ENCODE measurements at places on chromosomes 2 and 18. TPM values are rescaled to one million over a fixed set of nuclear protein-coding genes. Genes with fewer than 3 reads are reported as not detected.

- H3K4me1 ChIP-seq = peaks cover 15% of the 10 kb centered on the region
- peaks cover 4% of the 10 kb centered on the region for H3K36me3 ChIP-seq
- no peak for DNase-seq
- H3K27me3 ChIP-seq = no peaks in the 10 kb centered on the region
Measured at GRCh38 chr2:96587843-96588242, 50.3 kb downstream of the KANSL3 start.

- H3K27me3 ChIP-seq = no peaks in the 10 kb centered on the region
- H3K4me3 ChIP-seq = no peak overlapping the region
- H3K36me3 ChIP-seq = no peaks in the 10 kb centered on the region
- no peak overlapping the region for H3K27ac ChIP-seq
- DNase-seq = no peak
Measured at GRCh38 chr2:215594766-215595165, 158.9 kb upstream of the FN1 start.

- H3K27ac ChIP-seq = no peak overlapping the region
- no peak for DNase-seq
- no peaks in the 10 kb centered on the region for H3K36me3 ChIP-seq
- H3K27me3 ChIP-seq = no peaks in the 10 kb centered on the region
Measured at GRCh38 chr18:23635283-23636070, 27.2 kb downstream of the ANKRD29 start.

GRCh38 chr18:5604778-5605177 lies 61.0 kb upstream of the EPB41L3 start:
- H3K27me3 ChIP-seq = no peaks in the 10 kb centered on the region
- no peaks in the 10 kb centered on the region for H3K4me1 ChIP-seq
- H3K27ac ChIP-seq = no peak overlapping the region
- no peak overlapping the region for H3K4me3 ChIP-seq

DNA sequence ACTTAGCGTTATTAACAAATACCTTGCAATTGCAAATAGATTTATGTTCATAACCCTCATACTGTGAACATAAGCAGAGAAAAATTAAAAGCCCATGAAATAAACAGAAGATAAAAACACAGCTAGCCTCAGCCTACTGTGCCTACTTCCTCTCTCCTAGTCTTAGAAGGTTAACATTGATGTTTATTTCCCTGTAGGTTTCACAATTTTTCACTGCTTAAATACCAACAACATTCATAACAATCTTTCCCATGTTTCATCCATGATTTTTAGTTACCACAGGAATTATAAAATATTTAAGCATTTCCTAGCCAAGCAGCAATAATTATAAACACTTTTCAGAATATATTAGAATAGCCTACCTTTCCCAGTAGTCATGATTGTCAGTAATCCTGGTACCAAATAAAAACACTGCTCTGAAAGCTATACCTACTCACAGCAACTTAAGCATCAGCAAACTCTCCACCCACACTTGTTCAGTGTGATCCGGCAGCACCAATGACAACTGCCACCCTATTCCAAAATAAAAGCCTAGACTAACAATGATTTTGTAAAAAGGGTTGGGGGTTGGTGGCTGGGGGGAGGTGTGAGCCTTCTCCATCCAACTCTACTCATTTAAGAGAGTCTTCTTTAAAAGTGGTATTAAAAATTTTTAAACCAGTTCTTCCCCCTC lies 40.6 kb upstream of the RNU4ATAC start:
- H3K27me3 ChIP-seq = no peaks in the 10 kb centered on the region
- H3K4me1 ChIP-seq = peaks cover 53% of the 10 kb centered on the region
- no peak overlapping the region for H3K27ac ChIP-seq
- DNase-seq = no peak
- H3K36me3 ChIP-seq = peaks cover 9% of the 10 kb centered on the region
- no peak overlapping the region for H3K4me3 ChIP-seq

GRCh38 chr2:138503087-138503442 lies 1.5 kb downstream of the SPOPL start:
- no peaks in the 10 kb centered on the region for H3K36me3 ChIP-seq
- no peaks in the 10 kb centered on the region for H3K27me3 ChIP-seq
- H3K4me3 ChIP-seq = peak overlapping the region; percentile 94
- no peak for DNase-seq

DNA sequence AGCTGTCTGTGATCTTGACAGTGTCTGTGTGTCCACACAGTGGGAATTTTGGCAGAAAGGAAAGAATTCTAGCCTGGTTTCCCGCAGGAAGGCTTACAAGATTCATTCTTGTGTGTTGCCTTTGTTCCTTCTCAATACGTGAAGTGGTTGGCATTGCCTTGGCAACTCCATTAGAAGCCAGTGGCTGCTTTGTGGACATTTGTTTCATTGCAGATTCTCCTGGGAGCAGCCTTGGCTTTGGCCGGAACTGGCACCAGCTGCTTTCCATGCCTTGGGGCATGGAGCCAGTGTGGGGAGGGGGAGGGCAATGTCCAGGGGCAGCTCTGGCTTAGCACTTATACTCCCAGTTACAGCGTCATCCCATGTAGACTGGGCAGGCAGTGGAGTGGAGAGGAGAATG lies 39.4 kb downstream of the KIF5C start:
- no peaks in the 10 kb centered on the region for H3K27me3 ChIP-seq
- no peaks in the 10 kb centered on the region for H3K36me3 ChIP-seq
- no peak overlapping the region for H3K4me3 ChIP-seq
- no peaks in the 10 kb centered on the region for H3K4me1 ChIP-seq
- no peak for DNase-seq

GRCh38 chr2:27756091-27756490 lies 15.4 kb upstream of the MRPL33 start:
- no peak overlapping the region for H3K4me3 ChIP-seq
- H3K36me3 ChIP-seq = no peaks in the 10 kb centered on the region
- H3K27me3 ChIP-seq = no peaks in the 10 kb centered on the region
- peaks cover 11% of the 10 kb centered on the region for H3K4me1 ChIP-seq

DNA sequence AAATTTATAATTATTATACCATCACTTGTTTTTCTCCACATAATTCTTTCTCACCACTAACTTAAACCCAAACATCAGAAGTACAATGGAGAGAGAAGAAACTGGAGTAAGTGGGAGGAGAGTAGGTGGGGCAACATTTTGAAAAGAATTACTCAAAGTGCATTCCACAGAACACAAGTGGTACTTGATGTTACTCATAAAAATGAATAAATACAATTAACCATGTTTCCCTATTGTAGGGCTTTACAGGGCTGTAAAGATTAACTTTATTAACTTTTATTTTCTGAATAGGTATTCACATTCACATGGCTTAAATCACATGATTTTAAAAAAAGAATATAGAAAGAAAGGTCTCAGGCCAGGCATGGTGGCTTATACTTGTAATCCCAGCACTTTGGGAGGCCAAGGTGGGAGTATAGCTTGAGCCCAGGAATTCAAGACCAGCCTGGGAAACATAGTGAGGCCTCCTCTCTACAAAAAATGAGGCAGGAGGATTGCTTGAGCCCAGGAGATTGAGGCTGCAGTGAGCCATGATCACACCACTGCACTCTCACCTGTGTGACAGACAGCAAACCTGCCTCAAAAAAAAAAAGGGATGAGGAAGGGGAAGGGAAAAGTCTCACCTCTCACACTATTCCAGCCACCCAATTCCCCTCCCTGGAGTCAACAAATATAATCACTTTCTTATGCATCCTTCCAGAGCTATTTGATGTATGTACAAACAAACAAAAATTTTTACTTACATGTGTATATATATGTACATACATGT lies 47.1 kb downstream of the KCNG3 start:
- peaks cover 3% of the 10 kb centered on the region for H3K4me1 ChIP-seq
- no peak for DNase-seq
- H3K27ac ChIP-seq = no peak overlapping the region
- no peak overlapping the region for H3K4me3 ChIP-seq
- H3K36me3 ChIP-seq = no peaks in the 10 kb centered on the region

DNA sequence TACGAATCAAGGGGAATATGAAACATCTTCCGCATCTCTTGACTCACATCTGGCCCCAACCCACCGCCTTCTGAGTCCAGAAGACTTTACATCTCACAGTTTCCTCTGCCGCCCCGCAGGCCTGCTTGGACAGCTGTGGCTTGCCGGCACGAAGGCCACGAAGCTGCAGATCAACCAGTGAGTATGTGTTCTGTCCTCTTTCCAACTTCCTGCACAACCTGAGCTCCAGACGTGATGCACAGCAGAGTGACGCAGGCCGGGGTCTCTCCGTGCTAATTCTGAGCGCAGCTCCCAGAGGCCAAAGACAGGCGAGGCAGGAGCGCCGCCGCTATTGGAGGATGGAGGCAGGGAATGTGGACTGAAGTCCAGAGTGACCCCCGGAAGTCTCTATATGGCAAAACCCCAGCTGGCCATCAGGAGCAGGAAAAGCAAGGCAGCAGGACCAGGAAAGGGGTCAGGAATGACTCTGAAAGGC lies 93.5 kb downstream of the ZCCHC2 start:
- peak; percentile 65 for DNase-seq
- no peaks in the 10 kb centered on the region for H3K36me3 ChIP-seq
- peak overlapping the region; percentile 59 for H3K27ac ChIP-seq

GRCh38 chr2:204240961-204241360 lies 304.3 kb upstream of the PARD3B start:
- no peak for DNase-seq
- H3K4me3 ChIP-seq = no peak overlapping the region
- H3K36me3 ChIP-seq = no peaks in the 10 kb centered on the region
- H3K4me1 ChIP-seq = no peaks in the 10 kb centered on the region
- H3K27me3 ChIP-seq = no peaks in the 10 kb centered on the region
- H3K27ac ChIP-seq = no peak overlapping the region

- no peaks in the 10 kb centered on the region for H3K4me1 ChIP-seq
- H3K36me3 ChIP-seq = no peaks in the 10 kb centered on the region
- H3K27ac ChIP-seq = no peak overlapping the region
- no peak overlapping the region for H3K4me3 ChIP-seq
Measured at GRCh38 chr2:201797175-201797840, 9.0 kb upstream of the CDK15 start.

DNA sequence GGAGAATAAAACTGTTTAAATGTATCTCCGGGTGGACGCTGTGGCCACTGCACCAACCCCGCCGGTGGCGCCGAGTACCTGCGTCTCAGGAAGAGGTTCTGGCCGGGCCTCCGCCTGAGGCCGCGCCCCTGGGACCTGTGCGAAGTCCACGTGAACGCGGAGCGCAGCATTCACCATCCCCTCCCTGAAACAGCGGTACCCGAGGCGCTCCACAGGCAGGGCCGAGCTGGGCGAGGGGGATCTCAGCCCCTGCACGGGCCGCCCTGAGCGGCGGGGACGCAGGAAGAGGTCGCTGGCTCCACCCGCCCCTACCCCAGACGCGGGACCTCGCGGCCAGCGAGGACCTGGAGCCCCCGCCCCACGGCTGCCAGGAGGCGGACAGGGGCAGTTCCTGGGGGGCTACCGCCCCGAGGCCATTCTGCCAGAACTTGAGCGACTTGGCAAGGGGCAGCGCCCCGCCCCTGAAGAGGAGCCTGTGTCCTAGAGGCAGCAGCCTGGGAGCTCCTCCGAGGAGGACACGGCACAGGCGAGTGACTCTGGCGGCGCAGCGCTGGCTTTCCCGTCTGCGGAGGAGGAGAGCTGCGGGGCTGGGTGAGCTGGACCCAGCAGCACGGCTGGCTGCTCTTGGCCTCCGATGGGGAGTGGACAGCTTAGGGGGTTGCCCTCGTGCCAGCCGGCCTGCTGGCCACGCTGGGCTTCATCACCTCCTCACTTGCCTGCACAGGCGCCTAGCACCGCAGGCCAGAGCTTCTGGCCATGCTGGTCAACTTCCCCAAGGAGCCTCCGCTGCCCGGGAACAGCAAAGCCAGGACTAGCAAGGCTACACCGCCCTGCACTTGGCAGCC lies 9.7 kb upstream of the TEKT4 start:
- no peak overlapping the region for H3K4me3 ChIP-seq
- H3K4me1 ChIP-seq = no peaks in the 10 kb centered on the region
- DNase-seq = no peak

- no peaks in the 10 kb centered on the region for H3K4me1 ChIP-seq
- DNase-seq = no peak
Measured at GRCh38 chr2:109736177-109736827, 57.8 kb upstream of the RGPD5 start.

GRCh38 chr18:25459814-25460213 lies 107.8 kb upstream of the ZNF521 start:
- no peak for DNase-seq
- H3K27me3 ChIP-seq = no peaks in the 10 kb centered on the region
- no peaks in the 10 kb centered on the region for H3K36me3 ChIP-seq
- H3K4me3 ChIP-seq = no peak overlapping the region
- no peaks in the 10 kb centered on the region for H3K4me1 ChIP-seq
- H3K27ac ChIP-seq = no peak overlapping the region

DNA sequence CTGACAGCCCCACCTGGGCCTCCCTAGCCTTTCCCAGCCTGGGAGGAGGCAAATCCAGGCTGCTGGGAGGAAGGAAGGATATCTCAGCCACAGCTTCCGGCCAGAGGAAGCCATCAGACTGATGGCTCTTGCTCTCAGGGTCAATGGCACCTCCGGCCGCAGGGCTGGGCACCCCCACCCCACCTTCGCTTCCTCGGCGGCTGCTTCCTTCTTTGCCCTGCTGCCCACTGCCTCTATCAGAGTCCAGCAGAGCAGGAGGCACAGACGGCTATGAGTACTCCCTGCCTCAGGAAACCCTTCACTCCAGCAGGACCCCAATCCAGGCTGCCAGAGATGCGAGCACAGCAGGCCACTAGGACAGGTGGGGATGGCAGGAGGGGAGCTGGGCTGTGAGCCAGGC lies 3.3 kb downstream of the SEMA4C start:
- H3K4me1 ChIP-seq = peaks cover 48% of the 10 kb centered on the region
- H3K27me3 ChIP-seq = no peaks in the 10 kb centered on the region
- H3K27ac ChIP-seq = peak overlapping the region; percentile 98

GRCh38 chr2:60551240-60552077 lies 2.0 kb downstream of the BCL11A start:
- H3K4me1 ChIP-seq = peaks cover 18% of the 10 kb centered on the region
- H3K4me3 ChIP-seq = peak overlapping the region; percentile 69
- H3K27me3 ChIP-seq = peaks cover 62% of the 10 kb centered on the region
- no peaks in the 10 kb centered on the region for H3K36me3 ChIP-seq
- DNase-seq = no peak
- H3K27ac ChIP-seq = peak overlapping the region; percentile 39

- no peaks in the 10 kb centered on the region for H3K27me3 ChIP-seq
- no peaks in the 10 kb centered on the region for H3K36me3 ChIP-seq
- peaks cover 3% of the 10 kb centered on the region for H3K4me1 ChIP-seq
- no peak for DNase-seq
- H3K4me3 ChIP-seq = no peak overlapping the region
Measured at GRCh38 chr2:46719487-46719886, 196.1 kb downstream of the MCFD2 start.

DNA sequence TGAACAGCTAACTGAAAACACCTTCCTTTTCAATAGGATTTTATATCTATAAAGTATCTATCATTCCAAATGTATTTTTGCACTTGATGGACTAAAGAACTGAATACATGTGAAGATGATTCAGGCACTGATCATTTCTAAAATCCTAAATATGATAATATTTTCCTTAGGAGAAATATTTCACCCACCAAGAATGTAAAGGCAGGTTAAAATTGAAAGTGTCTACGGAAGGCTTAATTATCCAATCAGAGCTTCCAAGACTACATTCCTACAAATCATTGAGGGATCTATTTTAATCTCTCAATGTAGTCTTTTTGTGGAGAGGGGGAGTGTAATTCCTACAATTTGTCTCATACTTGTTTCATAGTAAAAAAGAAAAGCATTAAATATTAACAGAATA lies 3.6 kb downstream of the GALNT3 start:
- peaks cover 14% of the 10 kb centered on the region for H3K4me1 ChIP-seq
- no peak for DNase-seq
- H3K27ac ChIP-seq = no peak overlapping the region
- H3K4me3 ChIP-seq = no peak overlapping the region
- no peaks in the 10 kb centered on the region for H3K36me3 ChIP-seq
- peaks cover 23% of the 10 kb centered on the region for H3K27me3 ChIP-seq

The GLB1L gene
- 7.9 TPM for total RNA-seq

The APOB gene
- total RNA-seq = 55.6 TPM

The RAB12 gene
- 82.3 TPM for total RNA-seq

The C1GALT1C1L gene
- total RNA-seq = 1.7 TPM

The IL18R1 gene
- 3.5 TPM for total RNA-seq

The CCL20 gene
- not detected for total RNA-seq

The CCBE1 gene
- total RNA-seq = 0.81 TPM

The NAT8 gene
- not detected for total RNA-seq

The MLPH gene
- 24.2 TPM for total RNA-seq

Measured in heart left ventricle (tissue), 16 donors.